ENCODE measurements at places on chromosomes 12 and 14. TPM values are rescaled to one million over a fixed set of nuclear protein-coding genes. Genes with fewer than 3 reads are reported as not detected.

Gene OR9K2
- total RNA-seq: not detected

Gene CEBPE
- not detected for total RNA-seq

Gene PLEKHA5
- 8.1 TPM for total RNA-seq

Gene LYZ
- total RNA-seq: not detected

Gene SELPLG
- 0.97 TPM for total RNA-seq

Gene CLEC2A
- total RNA-seq: not detected

Gene NID2
- 648 TPM for total RNA-seq

Gene GPR162
- 7.0 TPM for total RNA-seq

Gene FAM181A
- not detected for total RNA-seq

Gene RAB21
- total RNA-seq: 9.9 TPM

Gene NKX2-1
- not detected for total RNA-seq

Gene TAS2R8
- total RNA-seq: not detected

Gene KRT6C
- not detected for total RNA-seq

Gene CLEC9A
- total RNA-seq: not detected

Gene HOXC12
- total RNA-seq: not detected

Measured in cardiac atrium fibroblast (primary cell).